Globus pallidus (tissue), 1 donor: ENCODE measurements at places on chromosomes 4 and X.

DNA sequence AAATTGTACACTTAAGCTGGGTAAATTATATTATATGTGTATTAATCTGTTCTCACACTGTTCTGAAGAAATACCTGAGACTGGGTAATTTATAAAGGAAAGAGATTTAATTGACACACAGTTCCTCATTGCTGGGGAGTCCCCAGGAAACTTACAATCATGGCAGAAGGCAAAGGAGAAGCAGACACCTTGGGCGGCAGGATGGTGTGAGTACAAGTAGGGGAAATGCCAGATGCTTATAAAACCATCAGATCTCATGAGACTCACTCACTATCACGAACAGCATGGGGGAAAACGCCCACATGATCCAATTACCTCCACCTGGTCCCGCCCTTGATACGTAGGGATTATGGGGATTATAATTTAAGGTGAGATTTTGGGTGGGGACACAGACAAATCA is 34.9 kb downstream of the PDE5A start:
- no peak for DNase-seq

DNA sequence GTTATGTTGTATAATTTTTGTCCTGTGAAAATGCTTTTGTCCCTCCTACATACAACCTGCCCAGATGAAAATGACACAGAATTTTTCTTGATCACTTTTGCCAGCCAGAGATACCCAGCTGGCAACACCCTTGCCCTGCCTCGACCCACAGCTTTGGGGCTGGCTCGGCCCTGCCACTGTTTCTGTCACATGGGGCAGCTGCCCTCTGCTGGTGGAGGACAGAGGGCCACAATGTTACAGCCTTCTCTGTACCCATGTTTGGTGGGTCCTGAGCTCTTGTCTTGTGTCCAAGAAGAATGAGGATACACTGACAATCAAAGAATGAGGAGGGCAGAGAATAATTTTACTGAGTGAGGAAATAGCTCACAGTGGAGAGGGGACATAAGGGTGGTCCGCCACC is 31.1 kb downstream of the BMP15 start:
- peak; percentile 0 for DNase-seq

GRCh38 chrX:114924423-114924822 is 93.0 kb downstream of the IL13RA2 start:
- DNase-seq = no peak

DNA sequence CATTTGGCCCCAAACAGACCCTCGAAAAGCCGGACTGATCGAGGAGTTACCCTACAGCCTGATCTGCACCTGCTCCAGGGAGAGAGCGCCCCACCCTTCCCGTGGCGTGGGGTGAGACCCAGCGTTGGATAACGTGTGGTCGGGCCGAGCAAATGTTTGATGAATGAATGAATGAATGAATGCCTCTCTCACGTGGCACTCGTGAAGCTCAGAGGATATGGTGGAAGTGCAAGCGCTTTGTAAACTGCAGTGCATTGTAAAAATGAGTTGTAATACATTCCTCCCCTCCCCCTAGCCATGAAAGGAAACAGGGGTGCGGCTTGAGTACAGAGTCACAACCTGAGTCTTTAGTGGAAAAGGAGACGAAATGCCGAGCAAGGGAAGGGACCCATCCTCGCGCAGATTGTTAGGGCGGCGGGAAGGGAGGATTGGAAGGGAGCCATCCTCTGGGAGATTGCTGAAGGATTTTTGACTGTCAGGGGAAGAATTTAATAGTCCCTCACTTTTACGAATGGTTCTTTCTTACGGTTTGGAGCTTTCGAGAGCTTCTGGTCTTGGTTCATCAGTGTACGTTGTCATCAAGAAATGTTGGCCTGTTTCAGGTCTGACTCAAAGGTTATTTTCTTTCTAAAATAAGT is 772 bp upstream of the FBXW7 start:
- DNase-seq = no peak

DNA sequence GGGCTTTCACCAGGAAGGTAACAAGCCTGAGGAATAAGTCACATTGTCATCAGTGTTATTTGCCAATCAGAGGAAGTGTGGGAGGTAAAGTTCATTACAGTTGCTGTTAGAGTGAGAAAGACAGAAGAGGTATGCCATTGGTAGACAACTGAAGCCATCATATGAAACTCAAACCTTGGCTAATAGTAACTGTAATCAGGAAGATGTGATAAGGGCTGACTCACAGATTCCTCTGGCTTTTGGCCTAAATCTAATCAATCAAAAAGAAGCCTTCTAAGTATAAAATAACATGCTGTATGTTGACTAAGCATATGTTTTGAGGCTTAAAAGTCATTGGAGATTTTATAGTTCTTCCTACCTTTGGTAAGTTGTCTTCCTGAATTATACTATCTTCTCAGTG is 242.8 kb downstream of the PCDH7 start:
- DNase-seq = no peak

DNA sequence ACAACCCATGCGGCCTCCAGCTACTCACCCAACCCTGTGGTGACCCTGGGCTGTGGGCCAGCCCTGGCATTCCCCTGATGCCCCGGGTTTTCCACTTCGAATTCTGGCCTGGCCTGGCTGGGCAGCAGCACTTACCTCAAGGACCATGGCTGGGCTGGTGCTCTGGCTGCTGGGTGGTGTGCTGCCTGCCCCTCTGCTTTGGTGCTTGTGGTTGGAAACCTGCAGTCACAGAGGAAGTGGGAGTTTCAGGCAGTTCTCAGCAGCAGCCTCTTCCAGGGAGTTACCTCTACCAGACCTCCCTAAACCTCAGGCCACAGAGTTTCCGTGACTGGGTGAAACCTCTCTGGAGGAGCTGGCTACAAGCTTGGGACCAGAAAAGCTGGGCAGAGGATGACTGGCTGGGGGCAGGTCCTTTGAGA is at the start of gene CXCR3:
TSS of gene CXCR3 (minus strand) at position 209 of the 419 bp plus-strand sequence. CDS start at position 147, 62 bp downstream.
- DNase-seq = no peak

- DNase-seq = no peak
Observed at GRCh38 chr4:153362184-153362583, 17.7 kb downstream of the MND1 start.

DNA sequence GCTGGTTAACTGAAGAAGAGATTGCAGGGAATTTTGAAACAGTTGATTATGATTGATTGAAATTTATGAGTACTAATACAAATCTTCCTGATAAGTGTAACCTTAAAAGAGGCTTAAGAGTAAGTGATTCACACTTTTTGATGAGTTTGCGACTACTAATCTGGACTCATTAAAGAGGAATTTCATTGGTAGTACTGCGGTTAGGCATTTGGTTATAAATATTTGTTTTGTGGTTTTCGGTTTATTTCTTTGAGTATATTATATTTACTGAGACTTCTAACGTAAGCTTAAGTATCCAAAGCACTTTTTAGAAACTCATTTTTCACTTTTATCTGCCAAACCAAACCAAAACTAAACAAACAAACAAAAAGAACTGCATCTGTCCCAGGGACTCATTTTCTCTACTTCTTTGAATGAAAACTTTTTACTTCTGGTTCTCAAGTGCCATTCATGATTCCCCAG is 20.7 kb downstream of the SLIT2 start:
- DNase-seq = no peak

GRCh38 chrX:23504895-23505294 is 162.4 kb upstream of the PRDX4 start:
- DNase-seq = no peak
